Panc1 (cell line): ENCODE measurements at places on chromosomes 12 and 14.

GRCh38 chr12:15446807-15447206 lies 124.5 kb downstream of the PTPRO start:
- no peak overlapping the region for H3K27ac ChIP-seq
- no peaks in the 10 kb centered on the region for H3K4me1 ChIP-seq
- H3K27me3 ChIP-seq, result no peaks in the 10 kb centered on the region
- DNase-seq, result peak; percentile 24
- H3K36me3 ChIP-seq, result no peaks in the 10 kb centered on the region

- no peaks in the 10 kb centered on the region for H3K27me3 ChIP-seq
- no peaks in the 10 kb centered on the region for H3K4me1 ChIP-seq
- no peak for DNase-seq
- no peaks in the 10 kb centered on the region for H3K36me3 ChIP-seq
- H3K4me3 ChIP-seq, result no peak overlapping the region
Measured at GRCh38 chr12:99567072-99567471, 80.5 kb upstream of the GARIN6 start.

- DNase-seq, result no peak
- no peaks in the 10 kb centered on the region for H3K27me3 ChIP-seq
- no peak overlapping the region for H3K4me3 ChIP-seq
- H3K27ac ChIP-seq, result no peak overlapping the region
- H3K36me3 ChIP-seq, result no peaks in the 10 kb centered on the region
- peaks cover 12% of the 10 kb centered on the region; the same call in 1 of the 2 replicates for H3K4me1 ChIP-seq
Measured at GRCh38 chr12:1702713-1703112, 11.8 kb downstream of the ADIPOR2 start.

GRCh38 chr14:33754261-33754660 lies 196.6 kb downstream of the EGLN3 start:
- H3K4me3 ChIP-seq, result no peak overlapping the region
- H3K27me3 ChIP-seq, result no peaks in the 10 kb centered on the region
- H3K36me3 ChIP-seq, result no peaks in the 10 kb centered on the region
